NCI-H526 treated with DMSO at 0.1 percent for 48 hours (cell line): ENCODE measurements at places on chromosomes 7 and 10.

DNA sequence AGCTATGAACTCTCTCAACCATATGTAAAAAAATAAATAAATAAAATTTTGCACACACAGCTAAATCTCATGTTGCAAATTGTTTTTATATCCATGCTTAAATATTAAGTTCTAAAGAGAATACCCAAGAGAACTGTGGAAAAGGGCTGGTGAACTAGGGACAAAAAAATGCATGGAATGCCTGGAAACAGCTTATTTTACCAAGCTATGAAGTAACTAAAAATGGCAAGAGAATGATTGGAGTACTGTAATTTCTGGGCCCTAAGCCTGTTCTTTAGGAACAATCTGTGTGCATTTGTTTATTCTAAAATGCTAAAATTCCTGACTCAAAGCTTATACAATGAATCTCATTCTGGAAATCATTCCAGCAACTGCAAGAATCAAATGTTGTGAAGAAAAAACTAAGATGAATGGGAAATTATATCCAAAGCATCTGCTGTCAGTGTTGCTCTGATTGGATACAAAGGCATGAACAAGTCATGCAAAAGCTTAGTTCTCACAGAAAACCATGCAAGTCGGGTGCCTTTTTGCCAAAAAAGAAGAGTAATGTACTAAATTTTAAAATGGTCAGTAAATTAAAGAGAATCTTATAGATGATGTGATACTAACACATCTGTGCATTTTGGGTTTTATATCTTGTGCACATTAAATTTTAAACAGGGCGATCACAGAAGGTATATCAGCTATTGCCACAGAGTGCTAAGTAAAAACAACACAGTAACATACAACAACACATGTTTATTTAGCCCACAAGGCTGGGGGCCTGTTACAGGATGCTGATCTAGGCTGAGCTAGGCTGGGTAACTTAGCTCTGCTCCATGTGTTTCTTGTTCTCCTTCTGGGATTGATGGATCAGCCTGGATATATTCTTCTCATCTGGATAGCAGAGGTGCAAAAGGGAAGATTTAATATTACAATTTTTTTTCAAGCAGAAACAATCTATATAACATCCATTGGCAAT is 453.5 kb upstream of the SEMA3A start:
- no peak for DNase-seq

GRCh38 chr10:1050145-1050544 is 1.2 kb upstream of the IDI1 start:
- DNase-seq = no peak

- no peak for DNase-seq
Measured at GRCh38 chr7:219581-220150, 27.3 kb downstream of the FAM20C start.

- no peak for DNase-seq
Measured at GRCh38 chr10:118254654-118255053, 87.5 kb downstream of the FAM204A start.

- no peak for DNase-seq
Measured at GRCh38 chr10:86203162-86203905, 163.3 kb downstream of the GRID1 start.

DNA sequence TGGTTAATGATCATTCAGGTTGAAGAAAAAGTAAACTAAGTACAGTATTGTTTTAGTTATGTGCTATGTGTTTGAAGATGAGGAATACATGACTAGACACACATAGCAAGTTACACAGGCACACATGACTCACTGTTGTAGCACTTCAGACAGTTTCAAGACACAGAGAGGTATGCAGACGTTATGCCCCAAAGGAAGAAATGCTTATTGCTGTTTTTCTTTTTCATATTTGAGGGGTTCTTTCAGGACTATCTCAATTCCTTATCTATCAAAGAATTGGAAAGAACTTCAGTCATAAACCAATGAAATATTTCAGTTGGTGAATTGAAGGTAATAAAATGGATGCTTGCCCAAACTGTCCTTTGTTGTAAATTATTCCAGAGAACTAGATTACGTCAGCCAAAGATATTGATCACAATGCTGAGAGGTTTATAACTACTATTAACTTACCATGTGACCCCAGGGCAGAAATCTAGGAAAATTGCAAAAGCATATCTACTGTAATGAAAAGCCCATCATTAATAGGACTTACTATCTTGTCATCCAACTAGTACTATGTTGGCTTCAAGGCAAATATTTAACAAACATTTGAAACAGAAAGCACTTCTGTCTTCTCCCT is 61.2 kb upstream of the CAPZA2 start:
- no peak for DNase-seq

DNA sequence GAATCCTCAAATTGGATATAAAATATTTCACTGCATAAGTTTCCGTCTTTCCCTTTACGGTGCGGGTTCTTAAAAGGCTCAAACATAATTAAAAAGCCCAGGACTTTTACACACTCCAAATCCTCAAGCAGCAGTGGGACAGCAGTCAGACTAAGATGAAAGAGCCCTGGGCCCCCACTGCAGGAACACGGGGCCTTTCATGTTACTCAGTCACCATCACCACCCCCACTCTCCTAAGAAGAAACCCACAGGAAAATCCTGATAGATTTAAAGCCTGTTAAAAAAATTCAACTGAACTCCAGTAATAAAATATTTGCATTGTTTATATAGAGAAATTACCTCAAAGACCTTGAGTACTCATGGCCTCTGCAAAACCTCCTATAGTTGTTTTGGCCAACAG is 74.0 kb upstream of the TRIL start:
- DNase-seq = peak; percentile 46

GRCh38 chr7:154984601-154985188 is 18.2 kb downstream of the PAXIP1 start:
- no peak for DNase-seq
